ENCODE measurements at places on chromosomes 12 and 14.

DNA sequence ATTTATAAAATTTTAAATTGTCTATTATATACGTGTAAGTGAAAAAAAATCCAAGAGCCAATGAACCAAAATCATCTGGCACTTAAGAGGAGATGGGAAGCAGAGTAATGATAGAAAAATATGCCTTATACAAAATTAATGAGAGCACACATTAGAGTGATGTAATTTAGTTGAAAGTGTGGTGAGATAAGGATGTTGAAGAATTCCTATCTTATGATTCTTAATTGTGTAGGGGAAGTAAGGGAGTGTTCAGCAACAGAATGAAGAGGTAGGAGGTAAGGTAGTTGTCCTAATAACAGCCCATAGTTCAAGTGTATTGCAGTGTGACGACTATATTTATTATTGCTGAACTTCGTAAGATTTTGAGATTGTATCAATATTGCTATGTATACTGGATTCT lies 843.4 kb upstream of the FLRT2 start:
- DNase-seq = no peak

DNA sequence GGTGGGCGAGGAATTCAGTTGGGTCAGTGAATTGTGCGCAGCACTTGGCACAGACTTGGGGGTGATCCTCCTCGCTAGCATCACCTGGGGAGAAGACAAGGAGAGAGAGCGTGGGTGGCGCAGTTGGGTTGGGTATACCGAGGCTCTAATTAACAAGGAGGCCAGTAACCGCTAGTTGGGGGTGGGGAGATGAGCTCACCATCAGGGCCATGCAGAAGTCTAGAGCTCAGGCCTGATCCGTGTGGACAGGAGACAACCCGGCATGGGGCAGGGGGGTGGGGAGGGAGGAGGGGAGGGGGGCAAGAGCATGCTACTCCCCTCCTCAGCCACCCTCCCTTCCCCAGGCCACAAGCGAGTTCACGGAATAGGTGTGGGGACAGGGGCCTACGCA lies 580 bp downstream of the SALL2 start:
- DNase-seq = no peak

GRCh38 chr12:57620936-57621496 lies 9.8 kb downstream of the ARHGEF25 start:
- no peak for DNase-seq

- no peak for DNase-seq
These were observed 76.0 kb upstream of the ST8SIA1 start for GRCh38 chr12:22410486-22410885.

Data from NCI-H1436 treated with DMSO at 0.1 percent for 48 hours (cell line).